ENCODE measurements at places on chromosomes 6 and 20. TPM values are rescaled to one million over a fixed set of nuclear protein-coding genes. Genes with fewer than 3 reads are reported as not detected.
A peak's percentile ranks its signal among the peaks of the same experiment; 100 is the strongest.

The GATA5 gene
- not detected for total RNA-seq

The RHAG gene
- total RNA-seq: not detected

The RPRD1B gene
- total RNA-seq: 19.6 TPM

The PKIB gene
- not detected for total RNA-seq

The PTPRK gene
- 34.5 TPM for total RNA-seq

The COL9A3 gene
- total RNA-seq: not detected

The OVOL2 gene
- total RNA-seq: not detected

The COL20A1 gene
- total RNA-seq: not detected

The SOX12 gene
- total RNA-seq: 7.5 TPM

The CLPSL1 gene
- not detected for total RNA-seq

The CGA gene
- total RNA-seq: 6.3 TPM

The NAA20 gene
- total RNA-seq: 66.4 TPM

- DNase-seq: no peak
Measured at GRCh38 chr20:32513031-32513866, 71.9 kb downstream of the NOL4L start.

DNA sequence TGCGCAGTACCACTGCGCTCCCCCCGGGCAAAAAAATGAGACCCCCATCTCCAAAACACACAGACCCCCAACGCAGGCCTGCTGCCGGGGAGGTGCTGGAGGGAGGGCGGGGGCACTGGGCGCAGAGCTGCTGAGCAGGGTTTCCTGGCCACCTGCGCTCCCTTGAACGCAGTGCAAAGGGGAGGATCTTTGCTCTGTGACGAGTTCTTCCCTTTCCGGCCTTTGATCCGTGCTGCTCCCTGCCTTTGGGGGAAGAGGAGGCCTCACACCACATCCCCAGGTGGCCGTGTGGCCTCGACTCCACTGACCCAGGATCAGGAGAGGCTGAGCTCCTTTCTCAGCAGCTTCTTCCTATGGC, 8.9 kb upstream of the COL20A1 start:
- DNase-seq: no peak

DNA sequence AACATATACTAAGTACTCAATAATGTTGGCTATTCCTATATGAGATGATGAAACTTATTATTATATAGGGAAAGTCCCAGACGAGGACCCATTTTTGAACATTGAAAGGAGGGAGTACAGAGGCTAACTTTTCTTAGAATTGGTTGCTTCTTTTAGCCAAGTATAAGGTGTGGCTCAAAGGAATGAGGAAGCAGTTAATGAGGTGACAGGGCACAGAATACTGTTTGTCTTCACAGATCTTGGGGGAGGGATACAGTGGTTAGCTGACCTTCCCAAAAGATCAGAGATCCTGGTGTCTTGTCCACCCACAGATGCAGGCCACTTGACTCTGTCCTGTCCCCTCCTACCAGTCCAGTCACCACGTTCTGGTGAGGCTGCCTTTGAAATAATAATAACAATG, 67.8 kb upstream of the EPB41L1 start:
- no peak for DNase-seq

DNA sequence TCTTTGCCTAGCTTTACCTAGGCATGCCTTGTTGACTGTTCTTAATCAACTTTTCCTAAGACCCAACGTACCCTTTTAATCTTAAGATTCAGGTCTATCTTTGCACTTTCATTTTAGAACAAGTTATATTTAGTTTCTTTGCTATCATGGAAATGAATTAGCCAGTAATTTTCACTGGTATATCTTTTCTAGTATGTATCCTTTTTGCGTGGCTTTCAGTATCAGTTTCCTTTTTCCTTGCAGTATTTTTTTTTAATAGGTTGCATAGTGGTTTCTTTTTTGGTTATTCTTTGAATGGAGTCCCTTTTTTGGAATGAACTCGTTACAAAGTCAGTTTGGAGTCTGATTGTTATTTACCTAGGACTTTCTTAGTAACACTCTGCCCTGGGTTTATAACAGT, 7.3 kb downstream of the ANKEF1 start:
- no peak for DNase-seq

DNA sequence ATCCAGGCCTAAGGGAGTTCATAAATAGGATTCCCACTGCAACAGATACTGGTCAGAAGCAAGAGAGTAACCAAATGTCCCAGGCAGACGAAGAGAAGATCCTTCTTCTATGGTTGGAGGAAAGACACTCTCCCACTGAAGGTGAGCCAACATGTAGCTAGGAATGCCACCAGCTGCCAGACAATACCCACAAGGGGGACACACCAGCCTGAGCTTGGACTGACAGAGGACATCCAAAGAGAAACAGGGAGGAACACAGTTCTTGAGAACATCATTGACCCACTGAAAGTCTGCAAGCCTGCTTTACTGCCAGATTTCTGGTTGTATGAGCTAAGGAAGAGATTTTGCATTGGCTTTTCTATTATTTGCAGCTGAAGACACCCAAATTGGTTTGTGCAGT, 80.1 kb downstream of the PXDC1 start:
- DNase-seq: no peak

DNA sequence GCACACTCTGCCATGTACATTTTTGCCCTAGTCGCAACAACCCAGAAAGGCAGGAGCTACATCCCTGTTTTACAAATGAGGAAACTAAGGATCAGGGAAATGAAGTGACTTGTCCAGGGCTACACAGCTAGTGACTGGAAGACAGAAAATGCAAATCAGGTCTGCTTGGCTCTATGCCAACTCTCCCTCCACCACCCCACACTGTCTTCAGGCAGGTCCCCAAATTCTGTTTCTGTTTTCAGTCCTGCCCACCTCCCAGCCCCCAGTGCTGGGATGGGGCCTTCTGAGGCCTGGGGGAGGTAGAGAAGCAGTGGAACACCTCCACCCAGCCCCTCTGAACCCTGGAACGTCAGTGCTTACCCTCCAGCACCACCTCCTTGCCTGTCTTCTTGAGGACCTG, 5.1 kb downstream of the SNTA1 start:
- no peak for DNase-seq

DNA sequence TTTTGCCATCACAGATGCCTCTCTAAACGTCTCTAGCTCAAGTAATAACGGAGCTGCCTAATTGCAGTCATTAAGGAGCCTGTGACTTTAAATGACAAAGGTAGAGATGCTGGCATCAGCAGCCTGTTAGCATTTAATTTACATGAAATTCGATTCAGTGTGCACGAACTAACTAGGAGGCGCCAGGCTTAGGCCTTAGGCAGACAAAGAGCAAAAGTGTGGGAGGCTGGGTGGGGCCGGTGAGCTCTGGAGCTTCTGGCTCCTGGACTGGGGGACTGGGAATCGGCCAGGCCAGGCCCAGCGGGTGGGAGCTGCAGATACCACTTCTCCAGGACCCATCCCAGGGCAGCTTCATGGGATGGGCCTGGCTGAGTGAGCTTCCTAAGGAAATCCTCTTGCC, 170.0 kb upstream of the AGPAT4 start:
- peak; percentile 76 for DNase-seq

DNA sequence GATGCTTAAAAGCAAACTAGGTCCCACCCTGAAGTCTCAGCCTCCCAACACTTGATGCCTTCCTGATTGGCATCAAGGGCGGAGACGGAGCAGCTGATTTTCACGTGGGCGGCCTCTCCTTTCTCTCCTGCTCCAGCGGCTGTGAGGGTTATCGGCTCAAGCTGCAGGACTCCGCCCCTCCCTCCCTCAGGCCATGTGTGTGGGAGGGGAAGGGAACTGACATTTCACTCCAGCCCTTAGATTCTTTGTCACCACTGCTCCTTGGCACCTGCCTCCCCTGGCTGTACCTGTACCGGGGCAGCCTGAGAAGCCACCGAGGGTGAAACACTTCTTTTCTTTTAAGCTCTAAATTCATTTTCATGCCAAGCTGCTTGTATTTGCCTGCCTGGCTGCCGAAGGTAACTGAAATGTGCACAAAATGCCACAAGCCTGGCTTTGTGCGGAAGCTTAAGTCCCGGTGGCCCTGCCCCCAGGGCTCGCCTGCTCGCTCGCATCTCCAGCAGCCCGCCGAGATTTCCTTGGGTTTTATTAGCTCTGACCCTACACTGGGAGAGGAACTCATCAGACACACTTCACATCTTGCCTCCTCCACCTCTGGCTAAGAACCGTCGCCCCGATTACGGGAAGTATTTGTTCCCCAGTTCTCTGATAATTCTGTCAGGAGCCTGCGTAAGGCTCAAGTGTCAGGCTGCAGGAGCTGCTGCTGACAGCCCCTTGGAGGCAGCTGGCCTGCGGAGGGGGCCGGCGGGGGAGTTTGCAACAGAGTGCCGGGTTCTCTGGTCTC, 9.6 kb upstream of the CPNE5 start:
- peak; percentile 22 for DNase-seq

GRCh38 chr20:63114693-63115311, 101.1 kb downstream of the YTHDF1 start:
- DNase-seq: no peak

- DNase-seq: peak; percentile 57
Measured at GRCh38 chr20:32278199-32278643, 770 bp downstream of the KIF3B start.

DNA sequence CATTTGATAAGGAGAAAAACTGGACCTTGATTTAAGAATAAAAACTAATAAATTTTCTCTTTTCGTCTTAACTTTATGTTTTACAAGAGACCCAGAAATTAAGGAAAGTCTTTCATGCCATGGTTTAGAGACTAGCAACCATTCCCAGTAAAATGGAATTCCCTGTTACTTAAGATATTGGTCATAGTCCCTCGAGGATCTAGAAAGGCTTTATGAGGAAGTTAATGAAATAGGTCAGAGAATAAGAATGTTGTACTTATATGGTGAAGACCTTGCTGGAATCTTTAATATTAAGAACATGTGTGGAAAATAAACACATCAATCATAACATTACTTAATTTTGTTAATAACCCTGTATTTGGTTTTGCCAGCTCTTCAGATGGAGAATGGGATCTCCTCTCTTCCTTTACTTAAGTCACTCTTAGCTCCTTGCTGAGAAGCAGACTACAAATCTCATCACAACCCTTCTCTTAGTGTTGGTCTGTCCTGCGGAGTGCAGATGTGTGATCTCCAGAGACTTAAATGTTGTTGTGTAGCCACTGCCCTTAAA, 382.9 kb downstream of the QKI start:
- DNase-seq: peak; percentile 26

DNA sequence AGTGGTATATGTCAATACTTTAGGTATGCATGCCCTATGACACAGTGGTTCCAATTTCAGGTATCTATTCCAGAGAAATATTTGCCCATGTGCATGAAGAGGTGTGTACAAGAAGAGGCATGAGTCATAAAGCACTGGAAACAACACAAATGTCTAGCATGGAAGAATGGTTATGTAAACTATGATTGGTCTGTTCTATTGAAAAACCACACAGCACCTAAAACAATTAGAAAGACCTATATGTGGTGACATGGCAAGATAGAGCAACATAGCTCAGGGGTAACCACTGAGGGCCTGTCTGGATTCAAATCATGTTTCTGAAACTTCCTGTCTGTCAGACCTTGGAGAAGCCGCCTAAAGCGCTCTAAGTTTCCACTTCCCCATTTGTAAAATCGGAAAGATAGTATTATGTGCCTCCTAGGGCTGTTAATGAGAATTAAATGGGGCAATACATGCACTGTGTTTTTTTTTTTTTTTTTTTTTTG, 76.0 kb upstream of the SHLD1 start:
- peak; percentile 31 for DNase-seq

GRCh38 chr20:2538356-2538755, 2.0 kb downstream of the TMC2 start:
- no peak for DNase-seq

- no peak for DNase-seq
Measured at GRCh38 chr20:22499515-22500166, 84.7 kb downstream of the FOXA2 start.

- DNase-seq: no peak
Measured at GRCh38 chr20:62661647-62662046, 19.3 kb downstream of the SLCO4A1 start.

DNA sequence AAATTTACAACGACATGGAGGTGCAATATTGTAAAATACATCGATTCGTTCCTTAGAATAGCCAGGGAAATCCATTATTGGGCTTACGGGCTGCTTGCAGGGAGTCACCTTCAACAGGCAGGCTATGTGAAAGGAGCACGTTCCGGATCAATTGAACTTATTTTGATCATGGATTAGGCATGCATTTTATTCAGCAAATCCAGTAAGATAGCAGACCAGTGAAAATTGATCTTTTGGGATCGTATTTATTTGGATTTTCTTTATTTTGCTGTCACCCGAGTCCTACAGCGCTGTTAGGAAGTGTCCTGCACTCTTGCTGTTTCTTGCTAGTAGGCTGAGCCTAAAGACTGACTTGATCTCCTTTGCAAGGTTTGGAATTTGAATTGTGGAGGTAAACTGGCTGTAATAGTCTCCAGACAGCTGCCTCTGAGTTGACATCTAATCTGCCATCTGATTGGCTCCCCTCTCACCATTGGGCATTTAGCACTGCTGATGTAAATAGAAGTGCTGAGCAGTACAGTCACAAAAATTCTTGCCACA, 3.0 kb downstream of the ARID1B start:
- peak; percentile 92 for DNase-seq

DNA sequence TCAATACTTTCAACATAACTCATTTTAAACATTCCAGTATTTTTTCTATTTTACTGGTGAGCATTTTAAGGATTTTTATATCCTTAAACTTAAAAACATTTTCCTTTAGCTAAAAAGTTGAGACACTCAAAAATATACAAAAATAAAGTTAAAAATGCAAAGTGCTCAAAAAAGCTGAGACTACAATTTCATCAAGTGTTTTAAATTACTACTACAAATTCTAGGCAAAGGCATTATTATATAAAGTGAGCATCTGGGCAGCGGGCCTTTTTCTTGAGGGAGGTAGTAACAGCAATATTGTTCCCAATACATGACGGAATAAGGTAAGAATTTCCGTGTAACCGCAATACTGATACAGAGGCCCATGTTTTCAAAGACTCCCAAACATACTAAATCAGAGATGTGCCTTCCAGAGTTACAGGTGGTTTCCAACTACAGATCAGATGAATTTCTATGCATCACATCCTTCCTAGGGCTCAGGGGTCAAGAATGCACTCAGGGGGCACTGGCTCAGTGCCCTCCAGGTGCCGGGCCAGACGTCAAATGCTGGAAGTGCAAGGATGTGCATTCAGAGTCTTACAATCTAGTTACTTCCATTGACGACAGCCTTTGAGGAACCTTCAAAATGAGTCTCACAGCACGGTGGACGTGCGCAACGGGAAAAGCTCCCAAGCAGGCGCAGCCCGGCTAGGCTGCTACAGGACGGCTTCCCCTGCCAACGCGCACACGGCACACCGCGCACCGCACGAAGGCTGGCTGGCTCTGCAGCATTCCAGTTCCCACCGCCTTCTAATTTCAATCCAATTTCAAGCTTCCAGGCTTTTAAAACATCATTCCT, 1.7 kb downstream of the PHF10 start:
- DNase-seq: peak; percentile 82

DNA sequence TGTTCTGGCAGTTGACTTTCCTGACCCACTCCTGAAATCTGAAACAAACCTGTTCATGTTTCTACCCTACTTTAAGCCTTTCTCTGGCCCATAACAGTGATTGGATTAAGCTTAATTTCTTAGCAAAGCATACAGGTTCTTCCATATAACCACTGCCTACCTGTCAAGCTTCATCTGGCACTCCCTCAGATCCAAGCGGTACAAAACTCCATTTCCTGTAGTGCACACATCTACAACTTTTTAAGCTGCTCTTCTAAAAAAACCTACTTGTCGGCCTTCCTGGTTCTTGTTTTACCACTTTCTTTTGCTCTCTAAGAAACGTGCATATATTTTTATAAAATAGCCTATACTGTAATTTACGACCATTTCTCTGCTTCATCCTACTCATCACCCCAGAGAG, 916 bp upstream of the PPP1R11 start:
- no peak for DNase-seq
